ENCODE measurements at places on chromosomes 1 and 21.

- DNase-seq, result no peak
Observed at GRCh38 chr1:173608503-173609216, 5.8 kb upstream of the SLC9C2 start.

DNA sequence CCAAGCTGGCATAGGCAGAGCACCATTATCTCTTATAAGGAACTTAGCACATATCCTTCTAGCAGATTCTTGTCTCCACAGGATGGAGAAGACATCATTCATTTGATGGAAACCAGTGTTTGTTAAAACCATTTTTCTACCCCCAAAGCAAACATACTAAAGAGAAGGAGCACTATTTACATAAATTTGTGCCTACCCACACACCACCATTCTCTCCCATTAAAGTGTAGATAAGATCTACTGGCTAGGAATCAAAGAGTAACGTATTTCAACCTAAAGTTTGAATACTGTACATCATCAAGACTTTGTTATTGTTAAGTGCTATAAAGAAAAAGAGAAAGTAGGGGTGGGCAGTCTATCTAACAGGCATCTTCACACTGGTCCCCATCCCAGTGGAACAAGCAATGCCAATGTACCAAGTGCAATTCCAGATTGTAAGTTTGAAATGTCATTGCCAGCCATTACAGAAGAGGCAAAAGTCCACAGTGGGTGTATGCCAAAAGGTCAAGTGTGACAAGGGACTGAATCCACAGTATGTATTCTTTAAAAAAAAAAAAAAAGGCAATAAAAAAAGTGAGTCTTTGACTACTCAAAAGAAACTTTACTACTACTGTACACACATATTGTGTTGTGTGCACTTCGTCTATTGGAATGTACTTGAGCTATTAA lies 18.8 kb downstream of the CCSAP start:
- no peak for DNase-seq

DNA sequence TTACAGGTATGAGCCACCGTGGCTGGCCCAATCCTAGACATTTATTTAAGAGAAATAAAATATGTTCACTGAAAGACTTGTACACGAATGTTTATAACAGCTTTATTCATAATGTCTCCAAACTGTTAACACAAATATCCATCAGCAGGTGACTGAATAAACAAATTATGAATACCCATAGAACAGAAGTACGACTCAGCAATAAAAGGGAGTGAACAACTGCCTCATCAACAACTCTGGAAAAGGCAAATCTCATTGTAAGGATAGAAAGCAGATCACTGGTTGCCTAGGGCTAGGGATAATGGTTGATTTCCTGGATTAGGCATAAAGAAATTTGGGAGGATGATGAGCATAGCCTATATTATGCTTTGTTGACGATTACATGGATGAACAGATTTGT lies 41.7 kb downstream of the GABPA start:
- DNase-seq, result no peak

- no peak for DNase-seq
Observed at GRCh38 chr1:226677027-226678020, 61.8 kb downstream of the ITPKB start.

- DNase-seq, result no peak
Observed at GRCh38 chr1:43760745-43761317, 53.5 kb downstream of the ST3GAL3 start.

DNA sequence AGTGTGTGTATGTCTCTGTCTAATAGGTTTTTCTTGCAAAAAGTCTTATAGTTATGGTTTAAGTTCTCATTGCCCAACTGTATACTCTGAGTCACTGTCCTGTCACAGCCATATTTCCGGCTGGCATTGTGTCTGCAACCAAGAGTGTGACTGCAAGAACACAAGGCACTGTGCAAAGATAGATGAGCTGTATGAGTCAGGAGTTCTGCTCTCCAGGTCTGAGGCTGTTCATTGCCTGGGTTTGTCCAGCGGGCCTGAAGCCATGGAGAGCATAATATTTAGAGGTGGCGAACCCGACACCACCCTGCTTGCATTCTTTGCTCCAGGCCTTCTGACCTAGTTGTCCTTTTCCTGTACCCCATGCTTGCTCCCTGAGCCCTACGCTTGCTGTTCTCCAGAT lies 50.9 kb upstream of the CNIH3 start:
- DNase-seq, result no peak

- no peak for DNase-seq
Observed at GRCh38 chr1:71565262-71565661, 484.4 kb upstream of the ZRANB2 start.

GRCh38 chr1:236471653-236472052 lies 52.1 kb upstream of the LGALS8 start:
- DNase-seq, result no peak

DNA sequence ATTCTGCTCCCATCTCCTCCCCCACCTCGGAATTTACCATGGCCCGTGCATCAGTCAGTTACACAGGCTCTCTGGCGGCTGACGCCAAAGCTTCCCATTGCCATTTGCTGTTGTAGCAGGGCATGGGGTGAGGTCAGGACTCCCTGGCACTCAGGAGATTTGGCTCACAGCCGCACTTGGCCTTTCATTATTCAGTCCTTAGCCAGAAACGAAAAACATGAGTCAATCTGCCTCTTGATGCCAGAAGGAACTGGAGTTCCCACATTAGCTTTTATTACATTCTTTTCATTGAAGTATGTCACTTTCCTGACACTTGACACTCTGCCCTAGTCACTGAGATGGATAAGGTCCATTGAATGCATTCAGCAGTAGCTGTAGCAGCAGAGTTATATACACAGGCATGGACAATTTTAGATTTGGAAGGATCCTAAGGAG lies 260.6 kb downstream of the CACNA1E start:
- no peak for DNase-seq

DNA sequence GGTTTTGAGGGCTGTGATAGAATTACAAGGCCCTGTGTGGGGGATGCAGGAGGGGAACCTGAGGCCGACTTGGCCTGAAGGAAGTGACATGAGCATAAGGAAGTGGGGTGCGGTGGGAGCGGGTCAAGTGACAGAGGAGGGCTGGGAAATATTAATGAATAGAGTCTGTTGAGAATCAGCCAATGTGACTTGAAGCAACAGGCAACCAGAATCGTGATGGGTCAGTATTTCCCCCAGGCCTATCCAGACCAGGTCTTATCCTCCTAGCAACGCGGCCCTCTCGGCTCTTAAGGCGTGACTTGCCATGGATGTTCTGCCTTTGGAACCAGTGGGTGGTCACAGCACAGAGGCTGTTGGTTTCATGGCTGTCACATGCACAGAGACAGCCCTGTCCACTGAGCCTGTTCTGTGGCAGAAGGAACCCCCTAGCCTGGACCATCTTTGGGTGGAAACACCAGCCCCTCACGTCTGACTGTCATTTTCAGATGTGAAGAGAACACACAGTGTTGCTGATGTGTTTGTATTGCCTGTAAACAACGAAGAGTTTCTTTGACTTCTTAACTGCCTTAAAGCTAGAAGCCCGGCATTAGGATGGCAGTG lies 468.8 kb downstream of the CAMTA1 start:
- DNase-seq, result no peak

GRCh38 chr21:30340714-30341573 lies 3.5 kb upstream of the KRTAP27-1 start:
- no peak for DNase-seq

GRCh38 chr1:41714638-41715389 lies 203.9 kb downstream of the HIVEP3 start:
- no peak for DNase-seq

DNA sequence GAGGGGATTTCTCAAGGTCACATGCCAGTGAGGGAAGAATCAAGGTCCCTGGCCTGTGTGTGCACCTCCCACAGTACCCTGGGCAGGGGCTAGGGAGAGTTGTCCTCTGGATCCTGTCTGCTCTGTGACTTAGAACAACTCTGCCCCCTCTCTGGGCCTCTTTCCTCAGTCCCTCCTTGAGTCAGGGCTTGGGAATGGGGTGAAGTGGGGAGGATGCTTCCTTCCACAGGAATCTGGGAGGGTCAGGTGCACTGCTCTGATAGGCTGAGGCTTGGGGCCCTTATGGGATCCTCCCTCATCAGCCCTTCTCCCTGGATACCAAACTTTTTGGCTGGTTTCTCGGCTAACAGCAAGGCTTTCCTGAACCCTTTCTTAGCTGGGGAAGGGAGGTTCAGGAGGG lies 2.5 kb downstream of the TRNP1 start:
- DNase-seq, result no peak

DNA sequence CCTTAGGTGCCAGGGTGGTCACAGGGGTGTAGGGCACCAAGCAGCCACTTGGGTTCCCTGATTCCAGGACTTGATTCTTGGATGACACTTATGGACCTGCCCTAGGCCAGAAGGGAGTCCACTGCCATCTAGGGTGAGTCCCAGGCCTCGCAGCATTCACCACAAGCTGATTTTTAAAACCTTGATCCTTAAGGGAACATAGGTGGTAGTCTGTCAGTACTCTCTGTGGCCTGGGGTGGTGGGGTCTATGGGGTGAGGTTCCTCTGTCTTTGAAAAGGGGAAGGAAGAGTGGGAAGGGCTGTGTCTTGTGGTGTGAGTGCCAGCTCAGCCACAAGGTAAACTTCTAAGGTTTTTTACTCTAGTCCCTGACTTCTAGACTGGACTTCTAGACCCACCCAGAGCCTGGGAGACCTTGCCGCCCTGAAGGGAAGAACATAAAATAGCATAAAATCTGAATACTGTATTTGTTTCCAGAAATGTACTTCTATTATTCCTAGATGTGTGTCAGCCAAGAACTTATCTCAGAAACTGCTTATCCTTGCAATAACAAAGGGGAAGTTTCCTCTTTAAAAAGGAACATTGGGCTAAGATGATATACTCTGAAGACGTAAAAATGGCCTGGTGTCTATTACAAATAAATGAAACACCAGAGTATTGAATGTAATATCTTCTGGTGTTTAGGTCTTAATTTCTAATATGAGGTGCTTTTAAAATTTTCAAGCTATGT lies 757.3 kb downstream of the LTN1 start:
- no peak for DNase-seq

DNA sequence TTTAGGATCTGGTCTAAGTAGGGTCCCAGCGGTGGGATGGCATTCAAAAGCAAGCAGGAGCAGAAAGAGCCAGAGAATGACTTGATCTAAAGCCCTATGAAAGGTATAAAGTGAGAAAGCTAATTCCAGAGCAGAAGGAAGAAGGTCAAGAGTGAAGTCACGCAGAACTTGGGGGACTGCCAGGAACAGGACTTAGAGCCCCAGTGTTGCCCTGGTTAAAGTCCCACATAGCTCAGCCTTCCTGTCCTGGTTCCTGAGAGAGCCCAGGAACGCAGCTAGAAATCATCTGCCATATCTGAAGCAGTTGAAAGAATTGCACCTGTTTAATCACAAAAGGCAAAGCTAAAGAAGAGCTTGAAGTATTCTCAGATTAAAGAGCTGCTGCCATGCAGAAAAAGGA lies 160.6 kb upstream of the ATP1B1 start:
- DNase-seq, result no peak

- DNase-seq, result no peak
Observed at GRCh38 chr21:31526040-31526439, 133.5 kb upstream of the SOD1 start.

- DNase-seq, result no peak
Observed at GRCh38 chr1:227901906-227902640, 45.7 kb downstream of the WNT9A start.

GRCh38 chr1:233627376-233627775 lies 13.5 kb downstream of the KCNK1 start:
- DNase-seq, result no peak

DNA sequence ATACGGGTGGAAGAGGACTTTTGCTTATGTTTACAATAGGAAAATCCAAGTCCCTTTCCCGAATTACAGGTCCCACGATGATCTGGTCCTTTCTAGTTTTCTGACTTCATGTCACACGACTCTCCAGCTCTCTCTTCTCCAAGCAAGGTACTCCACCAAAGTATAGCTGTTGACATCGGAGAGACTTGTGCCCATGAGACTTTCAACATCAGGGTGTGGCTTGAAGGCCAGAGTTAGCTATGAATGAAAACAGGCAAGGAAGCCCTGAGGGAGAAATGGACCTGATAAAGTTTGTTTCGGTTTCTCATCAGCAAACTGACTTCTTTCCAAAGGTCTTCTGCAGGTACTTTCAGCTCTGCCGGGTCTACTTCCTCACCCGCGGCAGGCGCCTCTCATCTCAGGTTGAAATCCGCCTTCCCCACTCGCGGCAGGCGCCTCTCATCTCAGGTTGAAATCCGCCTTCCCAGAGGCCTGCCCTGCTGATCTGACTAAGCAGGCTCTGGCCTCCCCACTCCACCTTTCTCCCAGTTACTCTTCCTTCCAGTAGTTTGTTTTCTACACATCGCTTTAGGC lies 2.1 kb upstream of the PER3 start:
- DNase-seq, result no peak

DNA sequence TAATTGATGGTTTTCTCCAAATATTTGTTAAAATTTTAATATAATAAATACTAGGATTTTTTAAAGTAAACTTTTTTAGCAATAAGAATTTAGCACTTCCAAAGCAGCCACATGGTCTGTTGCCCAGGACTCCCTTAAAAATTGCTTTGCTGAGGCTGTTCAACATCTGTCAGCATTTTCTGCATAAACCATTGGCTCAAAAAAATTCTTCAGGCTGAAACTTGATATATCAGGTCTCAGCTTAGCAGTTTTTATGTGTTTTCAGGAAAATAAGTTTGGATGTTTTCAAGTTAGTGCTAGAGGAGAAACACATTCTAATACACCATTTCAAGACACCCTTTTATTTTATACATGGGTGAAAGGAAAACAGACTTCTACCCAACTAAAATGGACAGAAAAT lies 69.1 kb upstream of the C1orf105 start:
- DNase-seq, result no peak

DNA sequence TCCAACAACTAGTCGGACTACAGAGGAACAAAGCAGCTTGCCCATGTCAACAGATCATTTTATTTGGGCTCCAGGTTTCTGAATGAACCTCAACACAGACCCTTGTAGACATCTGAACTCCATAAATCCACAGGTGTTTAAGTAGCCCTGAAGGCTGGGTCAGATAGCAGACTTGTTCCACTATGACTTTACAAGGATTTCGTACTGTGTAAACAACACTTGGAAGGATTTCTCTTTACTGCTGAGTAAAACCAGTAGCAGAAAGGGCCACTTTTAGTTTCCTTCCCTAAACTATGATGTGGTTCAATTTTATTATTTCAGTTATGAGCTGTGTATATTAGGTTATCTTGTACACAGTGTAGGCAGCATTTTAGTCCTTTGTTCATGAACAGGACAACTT lies 316.4 kb upstream of the ADGRL2 start:
- DNase-seq, result no peak

GRCh38 chr1:18929686-18930085 lies 26.8 kb downstream of the IFFO2 start:
- no peak for DNase-seq
